ENCODE measurements at places on chromosomes 5 and 9.

DNA sequence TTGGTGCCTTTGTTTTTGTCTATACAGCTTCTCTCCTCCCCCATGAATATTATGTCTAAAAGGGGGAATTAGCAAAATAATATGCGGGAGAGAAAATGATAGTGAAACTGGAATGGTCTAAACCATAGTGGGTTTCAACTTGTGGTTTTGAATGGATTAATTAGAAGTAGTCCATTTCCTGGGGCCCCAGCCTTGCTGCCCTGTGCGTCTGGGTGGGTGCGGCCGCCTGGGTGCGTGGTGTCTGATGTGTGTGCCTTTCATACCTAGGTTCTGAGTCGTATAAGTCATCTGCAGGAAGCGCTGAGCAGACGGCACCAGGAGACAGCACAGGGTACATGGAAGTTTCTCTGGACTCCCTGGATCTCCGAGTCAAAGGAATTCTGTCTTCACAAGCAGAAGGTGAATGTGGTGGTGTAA is 120.0 kb upstream of the CACNA1B start:
- DNase-seq, result no peak

DNA sequence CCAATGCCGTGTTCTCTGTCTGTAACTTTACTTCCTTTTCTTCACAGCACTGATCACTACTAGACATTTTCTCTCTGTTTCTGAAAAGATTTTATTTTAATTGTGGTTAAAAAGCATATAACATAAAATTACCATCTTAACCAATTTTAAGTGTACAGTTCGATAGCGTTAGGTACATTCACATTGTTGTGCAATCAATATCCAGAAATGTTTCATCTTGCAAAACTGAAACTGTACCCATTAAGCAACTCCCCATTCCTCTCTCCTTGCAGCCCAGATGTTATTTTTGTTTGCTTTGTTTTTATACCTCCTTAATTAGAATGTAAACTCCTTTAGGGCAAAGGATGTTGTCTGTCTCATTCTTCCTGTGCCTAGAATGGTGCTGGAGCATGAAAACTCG is 47.5 kb downstream of the COL27A1 start:
- DNase-seq, result no peak

DNA sequence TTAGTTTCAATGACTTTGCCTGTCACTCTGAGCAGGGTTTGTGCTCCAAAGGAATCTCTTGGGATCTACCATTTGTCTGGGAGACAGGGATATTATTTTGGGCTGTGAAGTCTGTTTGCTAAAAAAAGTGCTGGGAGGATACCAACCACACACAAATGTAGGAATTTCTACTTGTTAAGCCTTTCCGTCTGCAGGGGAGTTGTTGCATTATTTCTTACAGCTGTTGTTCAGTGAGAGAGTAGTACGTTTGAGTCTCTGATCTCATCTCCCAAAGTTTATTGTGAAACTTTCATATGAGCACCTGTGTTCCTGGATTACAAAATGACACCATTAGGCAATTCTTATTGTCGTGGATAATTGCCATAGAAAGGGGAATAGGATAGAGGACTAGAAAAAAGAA is 78.3 kb upstream of the SEMA6A start:
- DNase-seq, result no peak

DNA sequence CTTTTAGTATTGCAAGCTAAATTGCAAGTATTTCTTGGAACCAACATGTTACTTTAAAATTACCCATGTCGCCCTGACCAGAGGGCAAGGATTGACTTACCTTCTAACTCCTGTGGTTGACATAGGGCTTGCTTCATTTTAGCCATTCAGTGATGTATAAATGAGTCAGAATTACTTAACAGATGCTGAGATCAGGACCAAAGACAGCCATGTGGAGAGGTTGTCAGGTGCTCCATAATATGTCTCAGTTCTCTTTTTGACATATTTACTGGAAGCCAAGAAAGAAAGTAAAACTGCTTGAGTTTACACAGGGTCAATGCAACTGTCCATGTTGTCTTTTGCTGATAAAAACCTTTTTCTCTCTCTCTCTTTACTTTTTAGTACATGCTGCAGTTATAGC is 33.2 kb downstream of the F2RL2 start:
- no peak for DNase-seq

GRCh38 chr9:74872619-74873233 is 15.0 kb downstream of the TRPM6 start:
- no peak for DNase-seq

DNA sequence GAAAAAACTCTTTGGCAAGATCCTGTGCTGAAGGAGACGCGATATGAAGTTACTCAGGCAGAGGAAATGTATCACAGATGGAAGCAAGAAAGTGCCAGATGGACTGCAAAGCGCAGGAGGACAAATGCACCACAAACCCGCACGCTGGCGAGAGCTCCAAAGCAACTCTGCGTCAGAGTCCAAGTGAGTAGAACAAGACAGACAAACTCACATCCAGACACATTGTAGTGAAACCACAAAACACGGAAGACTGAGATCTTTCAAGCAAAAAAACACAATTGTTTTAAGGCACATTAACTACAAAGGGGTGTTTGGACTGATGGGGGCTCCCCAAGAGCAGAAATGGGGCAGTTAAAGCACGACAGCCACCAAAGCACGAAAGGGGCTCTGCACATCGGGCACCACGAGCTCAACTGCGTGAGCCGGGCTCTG is 39.2 kb upstream of the NKD2 start:
- DNase-seq, result no peak

DNA sequence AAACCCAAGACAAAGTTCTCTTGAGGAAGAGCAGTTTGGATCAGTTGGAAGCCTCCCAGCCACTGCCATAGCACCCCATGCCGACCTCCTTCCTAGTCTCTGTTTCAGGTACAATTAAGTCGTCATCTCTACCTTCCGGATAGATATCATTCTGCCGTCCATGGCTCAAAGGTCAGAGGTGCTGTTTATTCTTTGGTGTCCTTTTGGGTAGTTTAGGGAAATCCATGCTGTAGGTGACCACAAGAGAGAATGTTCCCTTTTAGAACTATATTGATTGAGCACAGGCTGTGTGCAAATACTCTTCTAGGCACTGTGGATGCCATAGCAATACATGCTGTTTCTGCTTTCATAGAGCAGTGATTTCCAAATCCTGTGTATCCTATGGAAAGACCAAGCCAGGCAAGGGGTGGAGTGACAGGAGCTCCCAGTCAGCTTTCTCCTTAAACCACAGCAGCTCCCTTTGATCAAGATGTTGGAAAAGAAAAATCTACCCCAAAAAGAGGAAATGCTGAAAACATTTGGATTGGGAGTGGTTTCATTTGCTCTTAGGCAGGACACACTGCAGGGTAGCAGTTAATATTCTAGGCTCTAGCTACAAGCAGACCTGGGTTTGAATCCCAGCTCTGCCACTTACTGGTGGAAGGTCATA is 127.9 kb downstream of the PALM2AKAP2 start:
- DNase-seq, result no peak

- no peak for DNase-seq
Observed at GRCh38 chr9:113986931-113987330, 91.2 kb downstream of the AMBP start.

DNA sequence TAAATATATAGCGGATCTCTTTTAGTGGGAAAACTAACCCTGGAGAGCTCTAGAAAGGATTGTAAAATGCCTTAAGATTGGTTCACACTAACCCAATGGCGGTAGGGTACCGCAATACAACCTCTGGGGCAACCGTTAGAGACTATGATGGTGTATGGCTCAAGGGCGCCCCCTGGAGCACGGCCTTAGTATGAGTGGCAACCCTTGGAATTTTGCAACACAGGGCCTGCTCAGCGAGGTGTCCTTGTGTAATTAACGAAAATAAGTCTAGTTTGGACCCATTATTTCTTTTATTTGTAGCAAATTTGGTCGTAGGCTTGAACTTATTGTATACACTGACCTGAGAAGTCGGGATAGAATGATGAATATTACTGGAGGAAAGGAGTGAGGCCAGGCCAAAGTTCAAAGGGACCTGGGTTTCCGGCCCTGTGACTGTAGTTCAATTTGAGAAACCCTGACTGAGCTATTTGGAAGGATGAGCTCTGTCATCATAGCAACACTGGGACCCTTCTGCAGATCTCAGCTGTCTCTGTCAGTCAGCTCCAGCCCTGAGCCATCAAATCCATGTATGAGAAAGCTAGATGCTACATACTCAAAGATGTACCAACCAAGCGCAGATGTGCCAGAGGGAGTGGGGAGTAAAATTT is 54.8 kb downstream of the CAMK4 start:
- DNase-seq, result peak; percentile 5

- DNase-seq, result no peak
Observed at GRCh38 chr5:33997331-33997983, 10.4 kb downstream of the AMACR start.

DNA sequence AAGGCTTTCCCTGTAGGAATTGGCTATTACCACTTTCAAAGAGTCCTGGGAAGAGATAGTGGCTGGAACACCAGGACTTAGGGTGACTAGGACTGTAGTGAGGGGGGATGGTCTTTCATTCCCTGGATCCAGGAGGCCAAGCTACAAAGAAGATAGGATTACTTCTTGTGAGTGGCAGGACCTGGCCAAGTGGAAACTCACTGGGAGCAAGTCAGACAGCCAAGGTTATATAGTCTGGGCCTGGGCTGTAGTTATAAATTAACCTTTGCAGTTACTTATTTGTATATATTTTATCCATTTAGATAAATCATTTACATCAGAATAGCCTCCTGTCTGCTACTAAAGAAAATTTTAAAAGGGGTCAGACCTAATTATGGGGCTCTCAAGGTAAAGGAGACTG is 124.3 kb downstream of the TLR4 start:
- no peak for DNase-seq

GRCh38 chr9:8825585-8826147 is 1026.1 kb upstream of the DMAC1 start:
- DNase-seq, result no peak

DNA sequence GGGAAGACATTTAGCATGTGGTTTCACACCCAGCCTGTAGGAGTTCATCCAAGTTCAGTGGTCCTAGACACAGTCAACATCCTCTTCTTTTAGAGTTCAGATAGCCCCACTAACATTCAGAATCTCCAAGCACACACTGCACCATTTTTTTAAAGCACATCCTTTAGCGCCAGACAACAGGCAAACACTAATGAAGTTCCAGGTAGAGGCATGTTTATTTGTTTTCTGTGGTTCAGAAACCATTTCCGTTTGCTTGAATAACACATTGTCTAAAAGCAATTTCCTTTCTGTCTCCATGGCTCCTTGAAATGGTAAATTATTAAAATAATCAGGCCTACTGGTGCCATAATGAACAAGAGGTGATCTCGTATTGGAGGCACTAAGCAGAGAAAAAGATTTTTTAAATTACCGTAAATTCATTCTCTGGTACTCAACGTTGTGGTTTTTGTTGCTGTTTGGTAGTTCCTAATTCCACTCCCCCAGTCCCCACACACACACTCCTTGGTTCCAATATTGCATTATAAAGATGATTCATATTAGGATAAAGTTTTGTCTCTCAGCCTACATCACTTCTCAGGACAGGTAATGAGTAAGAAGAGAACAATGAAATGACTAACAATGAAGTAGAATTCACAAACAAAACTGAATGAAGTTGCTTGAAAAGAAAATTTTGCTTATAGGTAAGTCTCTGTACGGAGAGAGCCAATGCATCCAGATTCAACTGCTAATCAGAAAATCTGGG is 153.1 kb downstream of the PCSK1 start:
- DNase-seq, result no peak

DNA sequence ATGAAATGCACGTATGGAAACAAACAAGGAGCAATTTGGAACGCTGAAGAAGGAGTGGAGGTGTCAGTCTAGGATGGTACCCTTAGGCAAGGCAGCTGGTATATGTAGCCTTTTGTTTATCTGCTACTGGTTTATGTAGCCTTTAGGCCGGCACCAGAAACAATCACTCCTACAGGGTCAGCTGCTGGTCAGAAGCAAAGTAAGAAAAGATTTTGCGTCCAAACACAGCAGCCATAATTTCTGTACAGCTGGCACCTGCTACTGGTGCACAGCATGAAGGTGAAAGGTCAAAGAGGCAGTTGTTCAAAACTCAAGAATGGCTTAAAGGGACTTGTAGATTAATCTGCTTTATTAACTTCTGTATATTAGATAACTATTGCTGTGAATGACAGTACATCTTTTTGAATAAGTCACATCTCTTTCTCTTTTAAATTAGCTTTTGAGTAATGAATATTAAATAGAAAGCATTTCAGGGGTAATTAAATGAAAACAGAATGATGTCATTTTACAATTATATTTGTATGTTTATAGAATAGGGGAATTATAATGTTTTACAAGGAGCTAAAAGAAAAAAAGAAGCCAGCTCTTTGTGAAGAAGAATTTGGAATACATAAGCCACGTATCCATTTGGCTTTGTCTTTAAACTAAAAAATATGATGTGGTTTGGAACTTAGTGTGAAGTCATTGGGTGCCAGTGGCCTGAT is 33.1 kb upstream of the TLX3 start:
- DNase-seq, result no peak

DNA sequence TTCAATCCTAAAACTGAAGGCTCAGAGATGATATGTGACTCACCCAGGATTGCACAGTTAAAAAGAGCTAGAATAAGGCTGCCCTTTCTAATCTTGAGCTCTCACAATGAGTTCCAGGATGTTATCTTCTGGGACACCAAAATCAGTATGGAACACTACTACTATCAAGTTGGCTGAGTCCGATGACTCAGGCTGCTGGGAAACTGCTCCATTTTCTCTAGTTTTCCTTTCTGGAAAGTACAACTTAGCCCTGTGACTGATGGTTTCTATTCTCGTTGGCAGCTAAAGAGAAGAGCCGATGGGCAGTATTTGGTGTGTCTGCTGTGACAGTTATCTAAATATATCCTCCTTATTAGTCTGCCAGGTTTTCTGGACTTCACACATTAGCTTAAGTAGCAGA is 37.9 kb upstream of the DPYSL3 start:
- no peak for DNase-seq

- DNase-seq, result no peak
Observed at GRCh38 chr9:27383524-27383923, 86.6 kb upstream of the EQTN start.

GRCh38 chr9:113361304-113362018 is 12.1 kb downstream of the BSPRY start:
- DNase-seq, result no peak

DNA sequence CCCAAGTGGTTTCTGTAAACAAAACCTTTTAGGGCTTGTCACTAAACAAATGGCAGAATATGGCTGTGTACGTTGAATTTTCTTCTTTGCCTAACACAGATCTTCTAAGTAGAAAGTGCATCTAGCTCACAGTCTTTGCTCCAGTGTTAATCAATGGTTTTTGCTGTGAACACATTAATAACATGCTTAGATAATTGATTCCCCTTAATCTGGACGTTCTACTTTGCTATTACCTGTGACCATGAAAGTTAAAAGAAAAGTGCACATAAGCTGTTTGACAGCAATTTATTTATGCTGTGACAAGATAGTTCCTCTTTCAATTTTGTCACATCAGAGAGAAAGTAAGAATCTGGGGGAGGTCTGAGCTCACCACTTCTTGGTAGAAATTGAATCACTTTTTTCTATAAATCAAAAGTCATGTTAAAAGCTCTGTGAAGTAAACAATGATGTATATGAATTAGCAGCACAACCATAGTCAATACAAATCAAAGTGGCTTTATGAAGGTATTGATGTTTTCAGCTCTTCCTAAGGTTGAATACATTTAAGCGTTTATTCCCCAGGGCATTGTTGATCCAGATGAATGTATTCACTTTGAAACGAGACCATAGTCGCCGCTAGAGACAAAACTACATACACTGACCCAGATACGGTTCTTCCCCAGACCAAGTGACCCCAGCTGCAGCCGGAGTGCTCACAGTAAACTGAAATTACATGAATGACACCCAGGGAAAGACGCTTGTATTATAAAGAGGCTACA is 174.6 kb upstream of the ZNF608 start:
- no peak for DNase-seq

Data from NCI-H187 (cell line).